ENCODE measurements at places on chromosomes 7 and 10. TPM values are rescaled to one million over a fixed set of nuclear protein-coding genes. Genes with fewer than 3 reads are reported as not detected.

- no peak for DNase-seq
Measured at GRCh38 chr7:157568106-157568769, 231.4 kb downstream of the DNAJB6 start.

GRCh38 chr7:124689523-124689922, 76.1 kb downstream of the GPR37 start:
- no peak for DNase-seq

DNA sequence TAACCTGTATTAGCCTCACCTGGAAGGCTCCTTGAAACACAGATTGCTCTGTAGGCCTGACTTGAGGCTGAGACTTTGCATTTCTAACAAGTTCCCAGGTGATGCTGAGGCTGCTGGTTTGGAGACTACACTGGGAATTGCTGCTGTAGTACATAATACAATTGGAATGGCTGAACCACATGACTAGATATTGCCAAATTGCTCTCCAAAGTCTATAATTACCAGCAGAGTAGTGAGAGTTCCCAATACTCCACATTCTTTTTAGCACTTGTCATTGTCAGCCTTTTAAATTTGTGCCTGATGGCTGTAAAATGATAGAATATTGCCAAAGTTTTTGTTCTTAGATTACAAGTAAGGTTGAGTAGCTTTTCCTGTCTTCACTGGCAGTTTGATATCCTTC, 39.9 kb downstream of the PLEKHA8 start:
- no peak for DNase-seq

- no peak for DNase-seq
Measured at GRCh38 chr7:125695626-125696025, 766.0 kb upstream of the POT1 start.

DNA sequence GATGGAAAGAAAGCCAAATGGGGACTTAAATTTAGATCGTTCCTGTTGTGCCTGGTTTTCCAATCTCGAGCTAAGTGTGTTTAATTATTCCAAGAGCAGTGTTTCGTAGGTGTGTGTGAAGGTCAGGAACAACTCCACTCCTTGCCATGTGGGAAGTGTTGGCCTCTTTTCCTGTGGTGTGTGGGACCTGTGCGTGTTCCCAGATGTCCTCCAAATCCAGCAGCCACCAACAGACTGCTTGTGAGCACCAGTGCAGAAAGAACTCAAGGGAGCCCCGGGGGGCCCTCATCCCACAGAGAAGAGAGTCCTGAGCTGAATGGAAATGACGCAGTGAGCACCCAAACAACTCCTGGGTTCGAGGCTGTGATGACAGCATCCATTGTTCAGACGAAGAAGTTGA, 227.7 kb downstream of the TMEM178B start:
- no peak for DNase-seq

- DNase-seq = no peak
Measured at GRCh38 chr10:110803830-110804338, 67.8 kb upstream of the PDCD4 start.

GRCh38 chr10:58780476-58780875, 267.8 kb downstream of the BICC1 start:
- DNase-seq = no peak

DNA sequence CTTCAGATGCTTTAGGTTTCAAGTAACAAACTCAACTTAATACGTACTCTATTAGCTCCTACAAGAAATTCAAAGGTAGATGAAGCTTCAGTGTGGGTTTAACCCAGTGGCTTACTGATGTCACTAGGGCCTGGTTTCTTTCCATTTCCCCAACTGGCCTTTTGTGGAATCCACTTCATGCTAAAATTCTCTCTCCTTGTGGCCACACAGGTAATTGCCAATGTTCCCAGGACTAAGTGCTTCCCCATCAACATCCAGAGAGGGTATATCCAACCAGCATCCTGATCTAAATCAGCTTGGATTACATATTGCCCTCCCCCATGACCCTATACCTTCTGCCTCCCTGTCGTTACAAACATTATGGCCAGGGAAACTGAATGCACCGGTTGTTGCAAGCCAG, 10.7 kb downstream of the FBXL13 start:
- no peak for DNase-seq

DNA sequence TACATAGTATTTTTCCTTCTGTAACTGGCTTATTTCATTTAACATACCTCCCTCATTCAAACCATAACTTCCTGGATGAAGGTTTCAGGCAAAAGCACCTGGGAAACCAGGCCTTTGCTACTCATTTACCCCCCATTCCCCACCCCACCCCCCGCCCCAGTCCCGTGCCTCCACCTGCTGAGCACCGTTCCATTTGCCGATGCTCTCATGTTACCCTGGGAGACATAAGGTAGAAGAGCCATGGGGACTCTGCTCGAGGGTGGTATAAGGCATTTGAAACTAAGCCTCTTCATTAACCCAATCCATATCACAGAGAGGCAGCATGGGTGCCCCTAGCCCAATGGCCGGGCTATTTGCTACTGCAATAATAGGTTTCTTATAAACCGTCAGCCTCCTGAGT, 22.2 kb upstream of the MCM10 start:
- DNase-seq = no peak

GRCh38 chr10:131810036-131810804, 90.6 kb upstream of the PPP2R2D start:
- peak; percentile 22 for DNase-seq

The TBL2 gene
- 16.1 TPM for total RNA-seq

The PBLD gene
- 126 TPM for total RNA-seq

The BZW2 gene
- 8.4 TPM for total RNA-seq

The CPA2 gene
- total RNA-seq = 1.9 TPM
